Left colon (tissue), 2 donors: ENCODE measurements at places on chromosomes 6 and 20. TPM values are rescaled to one million over a fixed set of nuclear protein-coding genes. Genes with fewer than 3 reads are reported as not detected.

- DNase-seq = no peak
Observed at GRCh38 chr6:40936818-40937251, 102.2 kb downstream of the UNC5CL start.

GRCh38 chr6:157307661-157308060 lies 15.7 kb downstream of the TMEM242 start:
- DNase-seq = no peak

- DNase-seq = no peak
Observed at GRCh38 chr6:122673343-122673961, 63.2 kb downstream of the PKIB start.

GRCh38 chr6:135830452-135830881 lies 21.0 kb upstream of the PDE7B start:
- no peak for DNase-seq

DNA sequence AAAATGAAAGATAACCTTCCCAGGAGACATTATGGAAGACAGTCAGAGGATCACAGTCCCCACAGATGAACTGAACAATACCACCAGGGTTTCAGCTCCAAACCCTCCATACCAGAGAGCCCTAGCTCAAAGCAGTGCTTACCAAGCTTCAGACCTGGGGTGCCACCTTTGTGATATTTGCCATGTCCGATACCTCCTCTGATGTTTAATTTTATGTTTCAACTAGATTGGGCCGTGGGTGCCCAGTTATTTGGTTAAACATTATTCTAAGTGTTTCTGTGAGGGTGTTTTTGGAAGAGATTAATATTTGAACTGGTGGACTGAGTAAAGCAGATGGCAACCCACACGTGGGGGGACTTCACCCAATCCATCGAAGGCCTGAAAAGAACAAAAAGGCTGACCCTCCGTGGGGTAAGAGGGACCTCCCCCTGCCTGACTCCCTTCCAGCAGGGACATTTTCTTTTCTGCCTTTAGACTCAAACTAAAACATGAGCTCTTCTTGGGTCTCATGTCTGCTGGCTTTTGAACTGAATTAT lies 11.8 kb downstream of the SCML4 start:
- no peak for DNase-seq

DNA sequence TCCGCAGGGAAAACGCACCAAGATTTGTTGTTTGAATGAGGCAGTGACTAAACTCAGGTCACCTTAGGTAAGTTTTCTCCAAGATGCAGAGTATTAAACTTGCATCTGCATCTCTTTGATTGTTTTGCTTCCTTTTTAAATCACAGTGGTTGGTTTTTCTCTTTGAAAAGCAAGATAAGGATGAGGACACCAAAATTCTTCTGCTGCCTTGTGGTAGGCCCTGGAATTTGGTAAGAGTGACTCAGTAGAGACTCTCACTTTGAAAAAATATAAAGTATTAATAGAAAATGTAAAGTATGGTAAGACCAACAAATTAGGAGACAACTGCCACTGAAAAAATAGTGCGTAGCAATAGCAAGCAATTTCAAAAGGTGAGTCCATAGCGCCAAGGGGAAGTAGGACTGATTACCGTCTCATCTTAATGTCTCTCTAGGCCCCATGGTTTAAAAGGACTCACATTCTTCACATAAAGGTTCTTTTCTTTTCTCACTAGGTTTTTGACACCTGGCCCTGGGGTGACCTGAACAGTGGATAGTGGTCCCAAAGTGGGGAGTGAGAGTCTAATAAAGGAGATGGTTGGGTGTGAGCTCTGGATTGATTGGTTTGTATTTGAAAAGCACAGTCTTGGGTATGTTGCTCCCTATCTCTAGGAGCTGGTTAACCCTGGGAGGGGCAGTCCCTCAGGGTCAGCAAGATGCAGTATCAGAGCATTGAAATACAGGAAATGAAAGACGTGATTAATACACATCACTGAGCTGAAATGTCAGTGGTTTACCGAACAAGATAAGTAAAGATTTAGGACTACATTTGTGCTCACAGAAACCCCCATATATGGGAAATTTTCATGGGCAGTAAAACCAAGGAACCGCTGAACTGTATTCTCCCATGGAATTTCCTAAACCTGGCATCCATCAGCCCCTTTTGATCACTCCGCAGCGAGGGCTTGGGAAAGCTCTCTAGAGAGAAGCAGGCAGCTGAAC lies 221.2 kb downstream of the SLC24A3 start:
- no peak for DNase-seq

DNA sequence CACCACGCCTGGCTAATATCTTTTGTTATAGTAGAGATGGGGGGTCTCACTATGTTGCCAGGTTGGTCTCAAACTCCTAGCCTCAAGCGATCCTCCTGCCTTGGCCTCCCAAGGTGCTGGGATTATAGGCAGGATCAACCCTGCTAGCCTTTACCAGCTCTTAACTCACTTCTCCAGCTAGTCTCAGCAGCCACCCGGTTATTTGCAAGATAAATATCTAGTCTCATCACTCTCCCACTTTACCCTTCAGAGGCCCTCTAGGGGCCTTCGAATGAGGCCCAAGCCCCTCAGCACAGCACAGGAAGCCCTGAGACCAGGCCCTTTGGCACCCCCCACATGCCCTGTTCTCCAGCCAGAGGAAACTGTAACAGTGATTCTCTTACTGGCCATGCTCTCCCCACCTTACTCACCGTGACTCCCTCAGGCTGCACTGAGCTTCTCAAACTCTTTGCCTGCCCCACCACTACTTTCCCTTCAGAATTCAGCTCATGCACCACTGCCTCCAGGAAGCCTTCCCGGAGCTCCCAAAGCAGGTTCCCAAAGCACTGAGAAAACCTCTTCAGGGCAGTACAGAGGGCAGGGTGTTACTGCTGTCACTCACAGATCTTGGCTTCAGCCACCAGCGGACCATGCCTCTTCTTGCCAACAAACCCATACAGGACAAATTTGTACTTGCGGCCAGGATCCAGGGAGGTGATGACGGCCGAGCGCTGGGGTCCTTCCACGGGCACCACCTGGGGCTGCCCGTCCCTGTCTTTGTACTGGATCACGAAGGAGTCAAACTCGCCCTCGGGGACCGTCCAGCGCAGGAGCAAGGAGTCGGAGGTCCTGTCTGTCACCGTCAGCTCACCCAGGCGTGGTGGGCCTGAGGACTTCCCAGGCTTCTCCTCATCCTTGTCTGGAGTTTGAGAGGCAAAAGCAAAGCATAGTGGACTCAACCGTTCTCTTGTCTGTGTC lies 25.0 kb downstream of the TNXB start:
- no peak for DNase-seq

- no peak for DNase-seq
Observed at GRCh38 chr6:89640804-89641203, 2.3 kb upstream of the LYRM2 start.

DNA sequence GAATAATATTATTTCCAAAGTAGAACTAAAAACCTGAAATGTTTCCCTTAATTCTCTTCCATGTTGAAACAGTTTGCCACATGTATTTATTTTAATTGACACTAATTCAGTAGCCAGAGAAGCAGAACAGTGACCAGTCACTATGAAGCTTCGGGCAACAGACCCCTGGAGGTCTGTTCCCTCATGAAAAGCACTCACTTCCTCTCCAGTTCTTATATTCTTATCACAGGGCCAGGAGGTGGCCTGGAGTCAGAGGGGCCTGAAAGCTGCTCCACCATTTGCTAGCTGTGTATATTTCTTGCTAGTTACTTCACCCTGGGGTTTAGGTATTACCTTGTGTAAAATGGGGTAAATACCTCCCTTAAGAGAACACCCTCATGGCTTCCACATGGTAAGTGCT lies 49.1 kb downstream of the MAP7 start:
- DNase-seq = no peak

DNA sequence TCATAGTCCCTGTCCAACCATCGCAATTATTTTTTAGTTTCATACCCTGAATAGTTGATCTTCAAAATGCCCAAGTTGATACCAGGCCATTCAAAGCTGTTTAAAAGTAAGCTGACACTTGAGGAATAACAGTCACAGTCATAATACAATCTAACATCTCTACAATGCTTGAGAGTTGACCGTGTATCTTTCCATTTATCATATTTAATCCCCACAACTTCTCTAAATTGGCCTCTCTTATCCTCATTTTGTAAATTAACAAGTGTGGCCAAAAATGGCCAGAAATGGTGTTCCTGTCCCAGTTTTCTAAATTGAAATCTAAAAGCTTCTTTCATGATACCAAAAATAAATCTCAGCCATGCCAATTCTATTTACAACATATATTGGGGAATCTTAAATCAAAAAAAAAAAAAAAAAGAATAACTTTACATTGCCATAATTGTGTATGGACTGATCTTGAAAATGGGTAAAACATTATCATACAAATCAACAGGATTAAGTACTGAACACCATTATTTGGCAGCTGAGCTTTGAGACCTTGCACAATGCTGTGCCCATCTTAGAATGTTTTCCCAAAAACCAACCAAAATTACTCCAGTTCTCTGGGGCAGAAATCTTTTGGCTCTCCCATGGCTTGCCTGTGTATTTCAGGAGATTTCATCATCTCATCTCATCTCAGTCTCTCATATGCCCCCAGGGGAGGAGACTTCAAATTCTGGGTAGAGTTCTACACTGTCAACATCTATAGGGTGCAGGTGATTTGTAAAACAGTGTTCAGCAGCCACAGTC lies 448.7 kb upstream of the JARID2 start:
- no peak for DNase-seq

DNA sequence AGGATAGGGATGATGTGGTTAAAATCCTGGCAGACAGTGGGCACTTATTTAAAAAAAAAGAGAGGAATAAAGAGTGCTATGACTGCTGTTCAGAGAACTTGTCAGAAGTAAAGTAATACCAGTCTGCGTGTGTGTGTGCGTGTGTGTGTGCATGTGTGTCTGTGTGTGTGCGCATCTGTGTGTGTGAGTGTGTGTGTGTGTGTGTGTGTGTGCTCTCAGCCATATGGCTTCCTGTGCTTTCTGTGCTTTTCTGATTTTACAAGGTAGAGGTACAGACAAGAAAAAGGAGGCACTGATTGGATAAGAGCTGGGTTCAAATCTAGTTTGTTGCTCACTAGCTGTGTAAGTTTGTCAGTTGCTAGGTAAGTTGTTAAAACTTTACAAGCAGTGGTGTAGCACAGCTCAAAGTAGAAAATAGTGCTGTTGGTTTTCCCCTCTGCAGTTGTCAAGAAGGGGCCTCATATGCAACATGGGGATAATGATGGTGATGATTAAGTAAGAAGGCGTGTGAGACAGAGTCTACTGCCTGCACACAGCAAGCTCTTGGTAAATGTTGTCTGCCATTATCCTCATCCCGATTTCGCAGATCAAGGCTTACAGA lies 155.3 kb upstream of the ZNF217 start:
- DNase-seq = no peak

GRCh38 chr20:16761305-16761829 lies 13.2 kb downstream of the OTOR start:
- DNase-seq = peak; percentile 32

DNA sequence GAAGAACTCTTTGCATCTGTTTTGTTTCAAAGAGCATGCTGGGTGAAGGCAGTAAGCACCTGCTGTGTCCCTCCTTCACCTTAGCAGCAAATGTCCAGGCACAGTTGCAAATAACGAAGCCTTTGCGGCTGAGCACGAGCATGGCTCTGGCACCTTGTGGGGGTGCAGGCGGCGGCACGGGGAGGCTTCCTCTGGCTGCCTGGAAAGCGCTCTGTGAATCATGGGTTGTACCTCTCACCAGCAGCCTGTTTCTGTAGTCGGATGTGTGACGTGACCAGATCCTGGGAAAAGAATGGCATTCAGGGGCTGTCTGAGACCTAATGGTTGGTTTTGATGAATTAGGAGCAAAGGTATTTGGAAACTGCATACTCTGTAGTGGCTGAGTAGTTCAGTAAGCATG lies 144.8 kb downstream of the DTNBP1 start:
- DNase-seq = no peak

- no peak for DNase-seq
Observed at GRCh38 chr6:51992876-51993275, 94.5 kb downstream of the PKHD1 start.

- no peak for DNase-seq
Observed at GRCh38 chr6:139706912-139707311, 332.5 kb upstream of the CITED2 start.

- no peak for DNase-seq
Observed at GRCh38 chr6:135658481-135658880, 160.9 kb upstream of the AHI1 start.

- no peak for DNase-seq
Observed at GRCh38 chr20:18267815-18268214, 20.5 kb upstream of the ZNF133 start.

RNF5 gene
- 87.2 TPM for total RNA-seq

ATP9A gene
- total RNA-seq = 90.1 TPM

OXT gene
- not detected for total RNA-seq

RIPPLY2 gene
- not detected for total RNA-seq

CST1 gene
- total RNA-seq = not detected

SLC52A3 gene
- total RNA-seq = 22.8 TPM

GSTA2 gene
- total RNA-seq = not detected

C6orf15 gene
- not detected for total RNA-seq

DNAH8 gene
- total RNA-seq = not detected

OPN5 gene
- not detected for total RNA-seq

FAM50B gene
- 2.7 TPM for total RNA-seq

MAS1L gene
- not detected for total RNA-seq

ME1 gene
- 6.8 TPM for total RNA-seq

STK4 gene
- total RNA-seq = 26.8 TPM
